Activated CD8-positive, alpha-beta memory T cell treated with anti-CD3 and anti-CD28 coated beads for 1 hour (primary cell): ENCODE measurements at places on chromosomes 6 and 20.

GRCh38 chr6:155290491-155290890 is 23.8 kb downstream of the TFB1M start:
- DNase-seq = no peak

GRCh38 chr6:3535776-3536435 is 79.1 kb upstream of the SLC22A23 start:
- no peak for DNase-seq

DNA sequence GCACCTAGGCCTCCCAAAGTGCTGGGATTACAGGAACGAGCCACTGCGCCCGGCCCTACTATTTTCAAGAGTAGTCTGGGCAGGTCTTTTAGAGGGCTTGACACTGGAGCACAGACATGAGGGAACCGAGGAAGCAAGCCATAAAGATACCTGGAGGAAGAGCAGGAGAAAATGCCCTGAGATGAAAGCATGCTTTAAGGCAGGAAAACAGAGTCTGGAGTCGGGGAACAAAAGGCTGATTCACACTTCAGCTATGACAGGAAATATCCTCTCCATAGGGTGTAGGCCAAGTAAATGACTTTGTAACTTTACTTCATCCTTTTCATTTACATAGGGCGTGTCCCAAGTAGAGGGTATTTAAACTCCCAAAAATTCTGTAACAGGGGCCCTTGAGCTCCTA is 4.3 kb upstream of the SERINC3 start:
- no peak for DNase-seq

- DNase-seq = no peak
These were observed 151.7 kb upstream of the DST start for GRCh38 chr6:56794421-56794820.

- DNase-seq = no peak
These were observed 3.8 kb upstream of the SLC17A1 start for GRCh38 chr6:25835442-25836283.

DNA sequence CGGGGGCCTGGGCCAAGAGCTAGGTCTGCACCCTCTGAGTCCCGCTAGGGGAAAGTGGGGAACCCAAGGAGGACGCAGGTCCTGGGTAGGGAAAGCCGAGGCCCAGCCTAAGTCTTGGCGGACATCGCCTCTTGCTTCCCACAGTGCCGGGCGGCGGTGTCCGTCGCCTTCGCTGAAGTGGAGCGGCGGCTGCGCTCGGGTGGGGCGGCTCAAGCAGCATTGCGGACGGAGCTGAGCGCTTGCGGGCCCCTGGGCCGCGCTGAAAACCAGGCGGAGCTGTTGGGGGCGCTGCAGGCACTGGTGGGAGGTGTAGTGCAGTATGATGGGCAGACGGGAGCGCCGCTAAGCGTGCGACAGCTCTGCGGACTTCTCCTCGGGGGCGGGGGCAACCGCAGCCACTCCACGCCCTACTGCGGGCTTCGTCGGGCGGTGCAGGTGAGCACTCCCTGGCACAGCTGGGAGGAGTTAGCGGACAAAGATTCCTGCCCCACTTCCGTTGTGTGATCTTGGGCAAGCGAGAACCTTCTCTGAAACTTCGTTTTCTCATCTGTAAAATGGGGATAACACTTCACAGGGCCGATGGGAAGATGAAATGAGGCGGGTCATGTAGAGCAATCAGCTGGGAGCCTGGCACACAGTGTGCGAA is 4.2 kb downstream of the PRSS16 start:
- peak; percentile 42 for DNase-seq

GRCh38 chr20:21521596-21522480 is 8.0 kb upstream of the NKX2-2 start:
- DNase-seq = no peak

DNA sequence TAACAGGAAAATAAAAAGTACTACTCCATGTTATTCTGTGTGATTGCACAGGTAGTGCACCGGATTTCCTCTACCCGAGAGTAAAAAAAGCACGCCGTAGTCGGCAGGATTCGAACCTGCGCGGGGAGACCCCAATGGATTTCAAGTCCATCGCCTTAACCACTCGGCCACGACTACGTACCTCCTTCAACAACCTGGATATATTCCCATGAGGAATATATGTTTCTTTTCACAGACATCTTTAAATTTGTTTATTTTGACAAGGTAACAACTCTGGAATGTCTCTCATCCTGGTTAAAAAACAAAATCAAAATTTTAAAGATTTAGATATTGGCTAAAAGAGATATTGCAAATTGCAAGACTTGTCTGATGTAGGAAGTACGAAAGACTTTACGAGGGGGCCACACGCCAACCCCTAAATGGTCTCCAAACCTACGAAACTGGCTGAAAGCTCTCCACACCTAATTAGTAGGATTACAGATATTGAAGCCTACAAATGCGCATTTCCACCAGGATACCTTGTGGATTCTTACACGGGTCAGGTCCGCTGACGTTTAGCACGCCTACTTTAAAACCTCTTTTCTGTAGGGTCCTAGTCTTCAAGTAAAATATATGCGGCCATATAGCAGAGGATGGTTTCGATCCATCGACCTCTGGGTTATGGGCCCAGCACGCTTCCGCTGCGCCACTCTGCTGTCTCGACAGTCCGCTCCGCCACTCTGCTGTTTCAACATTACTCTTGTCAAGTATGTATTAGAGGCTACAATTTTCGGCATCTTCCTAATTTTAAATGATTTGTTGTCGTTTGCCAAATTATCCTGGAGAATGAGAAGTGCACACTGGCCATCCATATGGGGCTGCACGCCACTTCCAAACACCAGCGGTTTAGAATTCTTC is 52.2 kb upstream of the BTN3A2 start:
- peak; percentile 69 for DNase-seq

- no peak for DNase-seq
These were observed 79.7 kb downstream of the EDN1 start for GRCh38 chr6:12369781-12370262.

- no peak for DNase-seq
These were observed 66.3 kb downstream of the ATXN1 start for GRCh38 chr6:16694781-16695578.

- no peak for DNase-seq
These were observed 25.0 kb upstream of the MTRF1L start for GRCh38 chr6:153027480-153027879.

- no peak for DNase-seq
These were observed 11.1 kb upstream of the CDK5RAP1 start for GRCh38 chr20:33412484-33412838.

GRCh38 chr20:39967806-39968205 is 721.2 kb downstream of the MAFB start:
- DNase-seq = no peak

GRCh38 chr6:11618533-11618932 is 81.0 kb downstream of the TMEM170B start:
- DNase-seq = no peak

- DNase-seq = no peak
These were observed 98.2 kb downstream of the CAP2 start for GRCh38 chr6:17491416-17492142.

DNA sequence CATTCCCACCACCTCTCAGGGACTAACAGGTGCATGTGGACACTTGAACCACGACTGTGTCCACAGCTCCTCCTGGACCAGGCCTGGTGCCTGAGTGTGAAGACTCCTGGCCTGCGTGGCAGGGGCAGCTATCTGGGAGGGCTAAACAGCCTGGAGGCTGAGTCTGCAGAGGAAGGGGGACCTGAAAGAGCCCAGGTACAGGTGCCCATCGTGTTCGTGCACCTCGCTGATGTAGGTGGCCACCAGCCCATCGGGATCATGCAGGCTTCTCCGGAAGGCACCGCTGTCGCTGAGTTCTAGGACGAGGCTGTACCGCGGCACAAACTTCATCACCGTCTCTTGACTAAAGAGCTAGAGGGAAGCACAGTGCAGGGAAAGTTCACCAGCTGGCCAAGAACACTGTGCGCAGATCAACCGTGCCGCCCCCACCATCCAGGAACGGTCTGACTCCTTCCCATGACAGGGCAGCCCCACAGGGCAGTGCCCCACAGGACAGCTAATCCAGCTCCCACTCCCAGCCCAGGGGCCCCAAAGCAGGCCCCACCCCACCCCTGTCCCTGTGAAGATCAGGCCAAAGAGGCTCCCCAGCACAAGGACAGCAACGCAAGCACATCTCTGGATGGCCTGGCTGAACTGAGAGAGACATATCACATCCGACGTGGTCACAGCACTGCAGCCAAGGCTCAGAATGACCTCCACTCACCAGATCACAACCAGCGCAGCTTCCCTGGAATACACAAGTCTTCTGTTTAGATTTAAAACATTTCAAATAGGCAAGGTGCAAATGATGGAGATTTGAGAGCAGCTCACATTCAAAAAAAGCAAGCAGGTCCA is 14.8 kb downstream of the CST7 start:
- DNase-seq = no peak

DNA sequence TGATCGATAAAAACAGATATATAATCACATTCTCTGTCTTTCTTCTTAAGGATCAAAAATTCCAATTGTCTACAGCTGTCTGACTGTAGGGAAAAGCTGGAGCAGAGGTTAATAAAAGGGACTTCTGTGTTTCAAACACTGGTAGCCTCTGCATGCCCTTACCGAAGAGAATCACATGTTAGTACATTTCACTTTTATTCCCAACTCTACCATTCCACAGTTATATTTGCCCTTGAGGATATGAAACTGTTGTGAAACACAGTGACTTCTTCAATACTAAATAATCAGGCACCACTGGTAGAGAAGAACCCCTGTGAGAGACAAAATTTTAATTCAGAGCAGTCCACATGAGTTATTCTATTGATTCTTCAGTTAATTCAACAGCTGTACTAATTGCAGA is 1187.3 kb upstream of the CITED2 start:
- DNase-seq = no peak

DNA sequence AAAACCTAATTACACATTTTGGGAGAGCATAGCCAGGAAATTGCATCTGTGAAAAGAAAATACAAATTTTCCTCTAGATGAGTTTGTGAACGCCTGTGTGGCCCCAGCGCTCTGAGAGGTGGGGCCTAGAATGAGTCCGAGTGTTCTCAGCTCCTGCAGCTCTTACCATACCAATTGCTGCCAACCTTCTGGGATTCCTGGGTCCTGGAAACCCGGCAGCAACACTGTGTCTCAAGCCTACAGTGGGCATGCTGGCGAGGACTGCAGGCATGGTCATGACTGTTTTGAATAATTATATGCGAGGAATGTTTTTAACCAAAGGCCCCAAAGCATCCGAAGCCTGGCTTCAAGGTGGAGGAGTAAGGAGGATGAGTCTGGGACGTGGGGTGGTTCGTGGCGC is 90.4 kb downstream of the SERAC1 start:
- DNase-seq = no peak

- DNase-seq = no peak
These were observed 139.9 kb downstream of the BMP7 start for GRCh38 chr20:57126481-57127092.

DNA sequence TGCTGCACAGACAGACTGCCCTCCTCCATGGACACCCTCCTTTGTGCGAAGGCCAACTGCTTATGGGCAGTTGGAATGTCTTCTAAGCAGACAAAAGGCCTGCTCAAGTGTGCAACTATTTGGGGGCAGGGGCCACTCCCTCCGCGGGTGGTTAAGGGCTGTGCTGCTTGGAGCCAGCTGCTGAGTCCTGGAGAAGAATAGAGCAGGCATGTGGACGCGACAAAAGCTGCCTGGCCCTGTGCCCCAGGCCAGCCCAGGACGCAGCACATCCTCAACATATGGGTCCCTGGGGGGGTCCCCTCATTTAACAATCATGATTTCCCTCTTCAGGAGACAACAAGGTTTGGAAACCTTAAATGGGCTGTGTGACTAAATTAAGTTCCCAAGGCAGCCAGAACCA is 45.5 kb upstream of the ENTPD6 start:
- DNase-seq = no peak

DNA sequence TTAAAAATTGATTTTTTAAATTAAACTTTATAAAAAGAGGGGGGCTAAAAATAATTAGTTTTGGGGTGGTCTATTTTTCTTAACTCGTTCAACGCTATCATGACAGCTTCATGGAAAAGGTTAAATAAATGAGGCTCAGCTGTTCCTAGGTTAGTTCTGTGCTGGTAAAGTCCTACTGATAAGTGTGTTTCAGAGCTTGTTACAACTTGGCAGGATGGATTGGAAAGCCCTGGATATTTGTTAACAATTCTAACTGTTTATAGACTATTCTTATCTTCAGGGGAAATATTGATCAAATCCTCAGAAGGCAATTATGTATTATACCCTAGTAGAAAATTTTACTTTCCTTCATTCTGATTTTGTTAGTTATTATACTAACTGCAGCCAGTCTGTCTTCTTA is 50.4 kb downstream of the IL22RA2 start:
- DNase-seq = no peak

DNA sequence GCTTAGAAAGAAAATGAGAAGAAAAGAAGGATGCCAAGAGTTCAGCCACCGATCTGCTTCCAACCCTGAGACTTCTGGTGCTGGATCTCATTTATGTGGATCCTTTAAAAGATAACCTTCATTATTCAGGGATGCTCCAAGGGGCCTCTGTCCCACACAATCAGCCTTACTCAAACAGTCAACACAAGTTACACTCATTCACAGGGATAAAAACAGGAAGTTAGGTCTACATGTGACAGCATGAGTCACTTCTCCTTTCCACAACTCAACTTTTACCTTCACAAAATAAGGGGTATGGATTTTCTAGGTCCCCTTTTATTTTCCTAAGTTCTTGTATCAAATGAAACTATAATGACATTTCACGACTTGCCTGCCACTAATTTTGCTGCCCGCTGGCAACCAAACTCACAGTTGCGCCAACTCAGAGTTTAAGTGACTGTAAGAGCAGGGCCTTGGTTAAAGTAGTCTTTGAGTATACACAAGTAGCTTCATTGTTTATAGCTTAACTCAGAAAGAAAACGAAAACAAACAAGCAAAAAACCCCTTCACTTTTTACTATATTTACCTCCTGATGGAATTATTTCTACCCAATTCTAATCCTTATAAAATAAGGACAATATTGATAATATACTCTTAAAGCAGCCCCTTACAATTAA is 278.8 kb upstream of the RUNX2 start:
- no peak for DNase-seq

GRCh38 chr6:133179481-133179880 is 61.7 kb upstream of the EYA4 start:
- no peak for DNase-seq

DNA sequence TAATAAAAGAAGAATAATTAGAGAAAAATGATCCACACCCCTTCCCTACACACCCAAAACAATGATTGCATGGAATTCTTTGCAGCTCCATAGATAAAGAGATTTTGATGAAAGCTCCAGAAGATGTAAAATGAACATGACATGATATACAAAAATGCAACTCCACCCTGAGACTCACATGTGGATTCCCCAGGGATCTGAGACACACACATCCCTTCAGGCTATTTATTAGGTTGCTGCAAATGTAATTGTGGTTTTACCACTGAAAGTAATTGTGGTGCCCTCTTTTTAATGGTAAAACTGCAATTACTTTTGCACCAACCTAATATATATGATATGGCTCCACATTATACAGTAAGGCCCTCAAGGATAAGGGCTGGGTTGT is 40.4 kb upstream of the TBC1D7 start:
- no peak for DNase-seq

DNA sequence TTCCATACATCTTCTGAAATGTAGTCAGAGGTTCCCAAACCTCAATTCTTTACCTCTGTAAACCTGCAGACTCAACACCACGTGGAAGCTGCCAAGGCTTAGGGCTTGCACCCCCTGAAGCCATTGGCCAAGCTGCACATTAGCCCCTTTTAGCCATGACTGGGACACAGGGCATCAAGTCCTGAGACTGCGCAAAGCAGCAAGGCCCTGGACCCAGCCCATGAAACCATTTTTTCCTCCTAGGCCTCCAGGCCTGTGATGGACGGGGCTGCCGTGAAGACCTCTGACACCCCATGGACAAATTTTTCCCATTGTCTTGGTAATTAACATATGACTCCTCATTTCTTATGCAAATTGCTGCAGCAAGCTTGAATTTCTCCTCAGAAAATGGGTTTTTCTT is 727.8 kb downstream of the C6orf118 start:
- DNase-seq = no peak
